Hindlimb muscle (tissue), 1 donor: ENCODE measurements at places on chromosomes 2 and 18. TPM values are rescaled to one million over a fixed set of nuclear protein-coding genes. Genes with fewer than 3 reads are reported as not detected.

EPB41L3 gene
- polyA plus RNA-seq: 131 TPM

FOXD4L1 gene
- polyA plus RNA-seq: 4.4 TPM

TRIM43 gene
- not detected for polyA plus RNA-seq

KIF1A gene
- polyA plus RNA-seq: 4.4 TPM

MROH2A gene
- not detected for polyA plus RNA-seq

SLC4A5 gene
- polyA plus RNA-seq: 2.9 TPM

TRIB2 gene
- polyA plus RNA-seq: 47.0 TPM

MYL12B gene
- polyA plus RNA-seq: 205 TPM

ATL2 gene
- 32.8 TPM for polyA plus RNA-seq

ADD2 gene
- polyA plus RNA-seq: 3.0 TPM

SIGLEC15 gene
- polyA plus RNA-seq: 0.19 TPM

- no peak for DNase-seq
These were observed 20.3 kb downstream of the TGOLN2 start for GRCh38 chr2:85307527-85307897.

DNA sequence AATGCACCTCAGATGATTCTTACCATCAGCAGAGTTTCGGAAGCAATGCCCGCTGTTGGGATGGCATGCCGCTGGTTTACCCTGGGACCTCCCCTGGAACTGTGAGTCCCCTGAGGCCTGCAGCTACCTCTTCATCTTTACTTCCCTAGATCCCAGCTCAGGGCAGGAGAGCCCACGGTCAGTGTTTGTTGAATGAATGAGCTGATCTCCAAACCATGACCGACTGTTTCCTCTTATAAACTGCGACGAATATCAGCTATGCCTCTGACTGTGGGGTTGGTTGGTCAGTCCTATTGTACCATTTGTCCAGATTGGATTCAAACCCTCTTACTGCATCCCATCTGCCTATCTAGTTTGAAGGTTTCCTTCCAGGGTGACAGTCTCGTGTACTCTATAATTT, 64.4 kb downstream of the DDX1 start:
- DNase-seq: no peak

DNA sequence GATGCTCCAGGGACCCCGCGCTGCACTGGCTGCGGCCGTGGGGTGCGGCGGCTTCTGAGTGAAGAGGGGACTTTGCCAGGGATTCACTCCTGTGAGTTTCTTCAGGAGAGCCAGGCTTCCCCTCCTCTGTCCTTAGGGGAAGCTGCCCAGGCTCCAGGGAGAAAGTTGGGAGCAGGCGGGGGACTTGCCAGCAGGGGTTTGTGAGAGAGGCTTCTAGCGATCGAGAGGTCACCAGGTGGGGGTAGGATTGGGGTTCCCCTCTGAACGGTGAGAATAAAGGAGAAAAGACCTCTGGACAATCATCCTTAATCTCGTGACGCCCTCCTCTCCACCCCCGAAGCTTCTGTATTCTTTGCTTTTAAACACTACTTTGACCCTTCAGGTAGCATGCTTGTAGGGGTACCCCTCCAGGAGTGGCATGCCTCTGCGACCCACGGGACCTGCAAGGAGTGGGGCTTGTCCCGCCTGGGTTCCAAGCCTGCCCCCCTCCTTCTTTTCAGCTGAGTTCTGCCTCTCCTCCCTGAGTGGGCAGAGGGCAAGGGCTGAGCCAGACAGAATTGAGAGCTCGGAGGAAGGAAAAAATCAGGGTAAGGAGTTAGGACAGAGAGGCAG, 601 bp downstream of the PROKR1 start:
- DNase-seq: no peak

GRCh38 chr2:177413703-177414102, 21.1 kb downstream of the AGPS start:
- DNase-seq: no peak

GRCh38 chr2:160613466-160614153, 120.0 kb upstream of the RBMS1 start:
- no peak for DNase-seq

GRCh38 chr2:119536211-119536610, 8.0 kb upstream of the CFAP221 start:
- DNase-seq: no peak

DNA sequence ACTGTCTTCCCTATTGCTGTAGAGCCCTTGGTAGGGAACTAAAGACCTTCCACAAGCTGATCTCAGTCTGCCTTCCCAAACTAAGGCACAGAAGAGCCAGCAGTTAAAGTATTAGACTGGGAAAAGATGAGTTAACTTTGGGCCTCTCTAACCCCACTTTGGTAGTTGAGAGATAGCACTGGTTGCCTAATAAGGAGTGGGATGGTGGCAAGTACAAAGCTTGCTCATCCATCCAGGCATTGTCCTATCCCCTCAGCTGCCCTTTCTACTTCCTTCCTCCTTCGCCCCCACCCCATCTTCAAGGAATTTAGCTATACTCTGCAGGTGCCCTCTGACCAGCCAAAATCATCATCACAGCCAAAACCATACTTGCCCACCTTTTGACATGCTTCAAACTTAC, 22.2 kb upstream of the AFTPH start:
- DNase-seq: no peak

GRCh38 chr2:7264791-7265190, 347.6 kb downstream of the RNF144A start:
- DNase-seq: no peak

GRCh38 chr2:8456151-8457091, 225.4 kb upstream of the ID2 start:
- DNase-seq: peak; percentile 20

- no peak for DNase-seq
These were observed 51.2 kb downstream of the WDR75 start for GRCh38 chr2:189492451-189492850.

DNA sequence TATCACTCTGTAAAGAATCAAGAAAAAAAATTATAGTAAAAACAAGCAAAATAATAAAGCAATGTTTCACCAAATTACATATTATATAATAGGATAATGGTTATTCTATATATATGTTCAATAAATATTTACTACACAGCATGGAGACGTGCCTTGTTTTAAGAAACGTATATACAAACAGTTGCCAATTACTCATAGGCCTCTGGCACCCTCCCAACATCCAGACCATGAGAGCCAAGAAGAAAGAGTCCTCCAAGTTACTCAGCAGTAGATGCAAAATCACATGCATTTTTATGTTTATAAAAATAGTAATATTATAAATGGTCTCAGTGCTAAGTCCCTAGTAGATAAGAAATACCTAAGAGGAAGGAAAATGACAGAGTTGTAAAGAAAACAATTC, 64.8 kb downstream of the REV1 start:
- peak; percentile 42 for DNase-seq

- DNase-seq: no peak
These were observed 43.5 kb upstream of the MSH2 start for GRCh38 chr2:47359375-47359868.

DNA sequence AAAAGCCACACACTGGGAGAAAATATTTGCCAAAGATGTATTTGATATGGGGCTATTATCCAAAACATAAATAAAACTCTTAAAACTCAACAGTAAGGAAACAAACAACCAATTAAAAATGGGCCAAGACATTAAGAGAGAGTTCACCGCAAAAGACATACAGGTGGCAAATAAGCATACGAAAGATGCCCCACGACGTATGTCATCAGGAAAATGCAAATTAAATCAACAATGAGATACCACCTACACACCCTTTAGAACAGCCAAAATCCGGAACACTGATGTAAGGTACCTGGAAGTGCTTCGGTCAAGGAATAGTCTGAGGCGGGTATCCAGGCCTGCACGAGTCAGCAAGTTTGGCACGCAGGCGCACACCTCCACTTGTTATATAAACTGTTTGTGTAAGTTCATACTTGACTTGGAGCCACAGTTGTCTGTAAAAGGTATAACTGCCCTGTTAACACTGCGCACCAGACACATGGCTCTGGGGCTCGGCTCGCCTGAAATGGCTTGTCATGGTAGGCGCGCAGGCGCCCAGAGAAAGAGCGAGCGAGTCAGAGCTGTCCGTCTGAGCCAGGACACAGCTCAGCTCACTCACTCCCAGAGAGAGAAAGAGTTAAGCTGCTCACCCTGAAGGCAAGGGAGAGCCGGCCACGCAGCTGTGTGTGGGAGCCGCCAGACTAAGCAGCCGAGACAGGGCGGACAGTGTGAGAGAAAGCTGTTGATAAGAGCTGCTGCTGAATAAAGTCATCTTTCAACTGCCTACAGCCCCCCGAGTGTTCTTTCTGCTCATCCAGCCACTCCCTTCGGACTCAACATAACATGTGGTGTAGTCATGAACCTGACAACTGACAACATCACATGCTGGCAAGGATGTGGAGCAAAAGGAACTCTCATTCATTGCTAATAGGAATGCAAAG, 87.3 kb downstream of the HNRNPLL start:
- DNase-seq: peak; percentile 66

DNA sequence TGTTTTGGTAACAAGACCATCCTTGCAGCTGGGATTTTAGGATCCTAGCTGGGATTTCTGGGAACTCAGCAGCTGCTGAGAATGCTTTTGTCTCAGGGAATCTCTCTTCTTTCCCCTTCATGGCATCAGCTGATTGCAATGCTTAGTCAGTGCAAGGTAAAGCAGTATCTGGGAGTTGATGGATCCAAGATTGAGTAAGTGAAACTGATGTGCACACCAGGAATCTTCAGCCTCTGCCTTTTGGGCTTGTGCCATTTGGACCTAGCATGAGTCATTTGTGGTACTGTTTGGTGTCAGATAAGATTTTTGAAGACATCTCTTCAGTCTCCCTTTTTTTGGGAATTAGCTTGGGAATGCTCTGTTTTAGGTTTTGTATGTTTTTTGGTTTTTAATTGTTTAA, 363.3 kb upstream of the TFPI start:
- no peak for DNase-seq

DNA sequence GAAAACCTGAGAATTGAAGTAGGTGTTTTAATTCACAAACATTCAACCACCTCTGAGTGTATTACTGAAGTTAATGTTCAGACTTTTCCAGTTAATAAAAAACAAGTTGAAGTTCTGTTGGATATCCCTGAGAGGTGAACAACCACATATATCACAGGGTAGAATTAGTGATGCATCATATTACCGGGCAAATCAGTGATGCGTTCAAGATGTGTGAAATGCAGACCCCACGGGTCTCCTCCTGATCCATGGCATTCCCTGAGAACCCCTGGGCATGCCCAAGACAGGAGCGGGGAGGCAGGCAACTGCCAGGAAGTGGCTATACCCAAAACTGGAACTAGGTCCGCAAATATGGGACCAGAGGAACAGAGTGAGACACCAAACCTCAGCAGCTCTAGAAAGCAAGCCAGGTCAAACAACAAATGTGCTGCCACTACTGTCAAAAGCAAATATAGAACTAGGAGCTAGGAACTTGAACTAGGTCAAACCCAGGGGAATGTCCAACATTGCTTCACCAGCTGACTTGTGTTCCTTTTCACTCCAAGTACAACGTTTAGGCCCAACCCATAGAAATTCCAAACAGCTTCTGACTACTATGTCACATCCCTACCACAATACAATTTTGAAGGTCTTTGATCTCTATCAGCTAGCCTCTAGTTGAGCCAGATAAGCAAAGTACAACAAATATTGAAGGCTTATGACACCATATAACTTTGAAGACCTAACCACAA, 20.2 kb downstream of the PSTPIP2 start:
- DNase-seq: no peak

DNA sequence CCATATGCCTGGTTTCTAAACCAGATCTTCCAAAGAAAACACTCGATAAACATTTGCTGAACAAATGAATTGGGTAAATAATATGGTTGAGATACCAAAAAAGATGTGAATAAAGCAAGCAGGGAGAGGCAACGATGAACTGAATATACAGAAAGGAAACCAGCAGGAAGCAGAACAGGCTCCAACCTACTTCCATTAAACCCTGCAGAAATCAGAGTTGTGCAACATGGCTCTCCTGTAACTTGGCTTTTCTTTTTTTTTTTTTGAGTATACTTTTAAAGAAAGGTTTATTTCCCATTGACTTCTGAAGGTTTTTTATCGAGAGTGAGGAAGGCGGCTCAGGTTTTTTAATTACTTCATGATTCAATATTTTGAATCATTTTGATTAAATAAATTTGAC, 23.5 kb downstream of the ITSN2 start:
- DNase-seq: no peak
